Activated CD8-positive, alpha-beta memory T cell treated with anti-CD3 and anti-CD28 coated beads, Interleukin-2, amount 50 U/mL, for 4 hours (primary cell): ENCODE measurements at places on chromosomes 7 and 10.

- DNase-seq = no peak
Measured at GRCh38 chr10:93352638-93353383, 129.3 kb downstream of the MYOF start.

GRCh38 chr7:150981644-150982043 is 3.5 kb upstream of the KCNH2 start:
- no peak for DNase-seq

DNA sequence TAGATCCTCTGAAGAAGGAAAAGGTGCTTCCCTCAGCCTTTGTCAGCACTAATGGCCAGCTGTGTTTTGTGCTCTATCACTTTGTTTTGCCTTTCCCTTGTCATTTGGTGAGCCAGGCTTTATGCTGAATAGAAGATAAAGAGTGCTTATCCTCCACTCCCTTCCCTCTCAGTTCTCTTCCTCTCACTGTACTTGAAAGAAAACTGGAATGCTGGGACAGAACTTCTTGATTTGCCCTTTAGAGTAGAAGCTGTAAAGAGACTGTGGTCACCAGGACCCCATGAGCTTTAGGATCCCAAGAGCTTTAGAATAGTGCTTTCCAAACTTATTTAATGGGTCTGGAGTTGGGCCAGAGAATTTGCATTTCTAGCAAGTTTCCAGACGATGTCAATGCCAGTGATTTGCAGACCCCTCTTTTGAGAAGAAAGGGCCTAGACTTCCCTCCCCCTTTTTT is 81.4 kb downstream of the LRRC4 start:
- no peak for DNase-seq

GRCh38 chr10:15201589-15202300 is 33.3 kb upstream of the NMT2 start:
- no peak for DNase-seq

DNA sequence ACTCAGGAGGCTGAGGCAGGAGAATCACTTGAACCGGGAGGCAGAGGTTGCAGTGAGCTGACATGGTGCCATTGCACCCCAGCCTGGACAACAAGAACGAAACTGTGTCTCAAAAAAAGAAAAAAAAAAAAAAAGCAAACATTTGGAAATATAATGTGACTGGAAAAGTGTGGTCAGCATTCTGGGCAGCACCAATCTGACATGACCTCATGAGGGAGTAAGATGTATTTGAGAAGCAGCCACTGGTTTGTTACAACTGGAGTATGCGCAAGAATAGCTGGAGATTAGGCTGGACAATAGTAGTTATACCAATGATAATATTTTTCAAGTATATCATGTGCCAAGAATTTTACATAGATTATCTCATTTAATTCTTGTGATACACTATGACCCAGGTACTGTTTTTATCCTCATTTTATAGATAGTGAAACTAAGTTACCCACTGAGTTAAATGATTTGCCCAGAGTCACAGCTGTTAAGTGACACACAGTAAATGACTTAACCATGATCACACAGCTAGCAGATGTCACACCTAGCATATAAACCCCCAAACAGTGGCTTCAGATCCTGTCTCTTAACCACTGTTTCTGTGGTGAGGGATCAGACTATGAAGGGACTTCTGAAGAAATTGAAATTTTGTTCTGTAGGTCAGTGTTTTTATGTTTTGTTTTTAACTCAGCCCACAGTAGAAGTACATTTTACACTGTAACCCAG is 11.1 kb downstream of the MCU start:
- DNase-seq = no peak

GRCh38 chr10:84256510-84257342 is 11.9 kb downstream of the RGR start:
- peak; percentile 46 for DNase-seq

DNA sequence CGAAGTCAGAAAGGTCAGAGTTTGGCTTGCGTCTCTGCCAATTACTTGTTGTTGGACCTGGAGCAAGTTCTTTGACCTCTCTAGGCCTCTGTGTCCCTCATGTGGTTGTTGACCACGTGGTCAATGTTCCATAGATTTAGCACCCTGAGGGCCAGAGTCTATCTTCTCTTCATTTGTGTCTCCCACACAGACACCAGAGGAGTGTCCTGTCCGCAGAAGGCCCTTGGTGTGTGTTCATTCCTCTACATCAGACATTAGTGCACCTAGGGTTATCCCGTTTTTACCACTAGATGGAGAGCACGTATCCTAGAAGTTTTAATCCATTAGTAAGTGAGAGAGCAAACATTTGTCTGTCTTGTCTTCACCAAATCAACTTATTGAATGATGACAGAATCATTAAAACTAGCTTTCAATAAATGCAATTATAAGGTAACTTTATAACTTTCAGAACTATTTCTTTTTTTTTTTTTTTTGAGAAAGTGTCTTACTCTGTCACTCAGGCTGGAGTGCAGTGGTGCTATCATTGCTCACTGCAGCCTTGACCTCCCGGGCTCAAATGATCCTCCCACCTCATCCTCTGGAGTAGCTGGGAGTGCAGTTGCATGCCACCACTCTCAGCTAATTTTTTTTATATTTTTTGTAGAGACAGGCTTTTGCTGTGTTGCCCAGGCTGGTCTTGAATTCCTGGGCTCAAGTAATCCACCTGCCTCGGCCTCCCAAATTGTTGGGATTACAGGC is 122.5 kb upstream of the ANKRD1 start:
- no peak for DNase-seq
